HL-60 (cell line): ENCODE measurements at places on chromosomes 4 and X.

- no peak for DNase-seq
These were observed at the start of gene GRID2 for GRCh38 chr4:92303621-92304027. TSS of gene GRID2 (plus strand) at chr4:92303966.

- DNase-seq: no peak
These were observed 8.5 kb upstream of the ARMCX2 start for GRCh38 chrX:101668143-101668542.

- no peak for DNase-seq
These were observed 58.9 kb downstream of the PLAC1 start for GRCh38 chrX:134599184-134599914.

GRCh38 chr4:78691971-78692821 lies 84.0 kb upstream of the BMP2K start:
- peak; percentile 56 for DNase-seq

- DNase-seq: no peak
These were observed 114.6 kb downstream of the RBM47 start for GRCh38 chr4:40515037-40515397.

GRCh38 chr4:71230271-71231128 lies 108.3 kb upstream of the SLC4A4 start:
- DNase-seq: no peak

DNA sequence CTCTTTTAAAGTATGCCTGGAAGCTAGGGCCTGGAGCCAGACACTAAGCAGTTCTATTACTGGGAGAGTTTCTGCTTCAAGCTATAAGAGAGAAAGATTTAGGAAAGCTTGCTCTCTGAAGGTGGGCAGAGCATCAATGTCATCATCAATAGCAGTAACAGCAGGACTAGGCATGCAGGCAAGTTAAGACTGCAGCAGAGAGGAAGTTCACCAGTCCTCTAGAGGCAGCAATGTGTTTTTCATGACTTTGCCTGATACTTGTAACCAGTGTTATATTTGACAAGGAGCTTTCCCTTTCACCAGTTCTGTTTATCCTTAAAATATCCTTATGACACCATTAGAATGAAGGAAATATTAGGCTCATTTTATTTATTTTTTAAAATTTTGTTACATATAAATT lies 237.9 kb downstream of the KCTD8 start:
- no peak for DNase-seq

DNA sequence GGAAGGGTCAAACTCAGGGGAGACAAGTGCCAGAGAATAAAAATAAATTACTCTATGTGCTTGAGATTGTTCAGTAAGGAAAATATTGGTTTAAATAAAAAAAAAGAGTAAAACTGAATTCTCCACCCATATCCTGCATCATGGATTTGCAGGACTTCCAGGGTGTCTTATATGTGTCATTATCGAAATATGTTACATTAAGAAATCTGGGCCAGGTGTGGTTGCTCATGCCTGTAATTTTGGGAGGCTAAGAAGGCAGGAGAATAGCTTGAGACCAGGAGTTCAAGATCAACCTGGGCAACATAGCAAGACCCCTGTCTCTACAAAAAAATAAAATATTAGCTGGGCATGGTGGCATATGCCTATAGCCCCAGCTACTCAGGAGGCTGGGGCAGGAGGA lies 104.9 kb downstream of the PPP3CA start:
- DNase-seq: no peak

- DNase-seq: no peak
These were observed at the start of gene ODAM for GRCh38 chr4:70195425-70195824. TSS of gene ODAM (plus strand) at chr4:70195725. CDS start at chr4:70196544, 819 bp downstream.

GRCh38 chr4:113169368-113169767 lies 119.9 kb downstream of the ANK2 start:
- no peak for DNase-seq

DNA sequence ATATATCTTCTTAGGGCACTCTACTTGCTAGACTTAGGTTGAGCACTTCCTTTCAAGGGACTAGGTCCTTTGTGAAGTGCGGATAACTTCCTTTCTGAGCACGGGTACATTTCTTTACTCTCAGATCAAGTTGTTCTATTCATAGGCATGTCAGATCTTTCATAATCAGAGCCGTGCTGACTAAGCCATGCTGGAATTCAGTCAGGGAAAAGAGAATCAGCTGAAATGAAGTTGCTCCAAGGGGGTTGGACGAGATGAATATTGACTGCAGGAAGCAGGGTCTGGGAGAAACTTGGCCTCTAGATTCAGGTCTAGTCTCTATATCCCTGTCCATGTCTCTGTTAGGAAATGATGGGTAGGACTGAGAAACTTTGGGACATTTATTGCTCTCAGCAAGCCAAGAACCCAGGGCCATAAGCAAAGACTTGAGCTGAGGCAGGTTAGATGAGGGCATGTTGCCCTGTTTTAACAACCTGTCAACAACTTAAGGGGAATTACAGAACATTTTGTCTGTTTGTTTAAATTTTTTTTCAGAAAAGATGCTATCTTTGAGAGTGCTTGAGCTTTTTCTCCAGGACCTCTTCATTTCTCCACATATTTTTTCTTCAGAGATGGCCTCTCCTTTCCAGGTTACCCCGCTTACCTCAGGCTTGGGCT lies 28.3 kb downstream of the AREG start:
- no peak for DNase-seq

DNA sequence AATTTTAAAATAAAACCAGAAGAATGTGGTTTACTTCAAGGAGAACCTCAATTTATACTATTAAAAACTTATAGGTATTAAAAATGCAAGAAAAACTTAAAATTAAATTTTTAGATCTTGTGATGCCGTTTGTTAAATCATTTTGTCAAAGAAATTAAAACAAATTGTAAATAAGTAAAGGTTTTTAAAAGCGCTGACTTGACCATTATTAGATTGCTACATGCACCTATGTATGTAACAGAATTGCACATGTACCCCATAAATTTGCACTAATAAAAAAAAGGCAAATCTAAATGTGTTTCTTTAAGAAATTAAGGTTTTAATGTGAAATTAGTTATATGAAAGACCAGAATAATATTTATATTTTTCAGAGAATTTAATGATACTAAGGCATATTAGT lies 156.1 kb downstream of the LARP7 start:
- no peak for DNase-seq

DNA sequence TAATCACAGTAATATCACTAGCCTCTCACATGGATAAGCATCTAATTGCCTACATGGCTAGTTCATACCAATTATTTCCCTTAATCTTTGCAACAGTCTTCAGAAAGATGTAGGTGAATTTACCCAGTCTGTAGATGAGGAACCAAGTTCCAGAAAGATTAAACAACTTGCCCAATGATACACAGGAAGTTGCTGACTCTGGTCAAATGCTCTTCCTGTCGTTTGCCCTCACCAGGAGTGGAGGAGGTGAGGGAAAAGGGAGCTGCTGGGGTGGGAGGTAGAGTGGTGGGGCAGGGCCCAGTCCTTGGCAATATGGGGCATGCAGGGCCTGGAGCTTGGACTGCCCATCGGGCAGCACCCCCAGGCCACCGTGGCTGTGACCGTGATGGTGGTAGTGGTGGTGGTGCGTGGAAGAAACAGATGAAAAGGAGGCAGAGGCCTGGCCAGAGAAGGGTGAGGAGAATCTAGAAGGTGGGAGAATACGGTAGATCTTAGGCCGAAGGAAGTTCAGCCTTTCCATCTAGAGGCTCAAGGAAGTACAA lies 2.3 kb upstream of the KDM5C start:
- no peak for DNase-seq

- DNase-seq: no peak
These were observed 519 bp downstream of the SLC25A4 start for GRCh38 chr4:185143601-185143969.

GRCh38 chr4:102823897-102824296 lies 3.5 kb downstream of the UBE2D3 start:
- DNase-seq: no peak

- DNase-seq: no peak
These were observed 44.4 kb upstream of the STOX2 start for GRCh38 chr4:183860731-183861130.

GRCh38 chrX:102627640-102628039 lies 23.6 kb upstream of the GPRASP1 start:
- no peak for DNase-seq

GRCh38 chr4:153205757-153206156 lies 1.5 kb downstream of the TRIM2 start:
- DNase-seq: no peak

DNA sequence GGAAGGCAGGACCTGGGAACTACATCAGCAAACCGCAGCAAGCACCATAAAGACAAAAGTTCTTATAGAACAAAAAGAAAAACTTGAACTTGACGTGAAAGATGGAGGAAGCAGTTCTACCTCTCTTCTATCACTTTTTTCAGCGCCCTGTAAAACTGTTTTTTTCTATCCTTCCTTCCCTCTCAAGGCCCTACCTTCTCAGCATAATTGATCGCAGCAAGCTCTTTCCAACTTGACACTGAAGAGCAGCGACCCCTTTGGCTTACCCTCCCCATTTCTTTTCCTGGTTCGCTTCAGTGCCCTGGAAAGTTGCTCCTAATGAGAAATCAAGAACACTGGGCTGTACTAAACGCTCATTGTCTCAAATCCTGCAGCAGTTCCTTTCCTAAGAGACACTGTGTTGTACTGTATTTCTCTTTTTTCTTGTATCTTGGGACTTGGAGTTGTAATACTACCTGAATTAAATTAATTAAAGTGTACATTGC lies 150.6 kb upstream of the SLC4A4 start:
- DNase-seq: no peak

DNA sequence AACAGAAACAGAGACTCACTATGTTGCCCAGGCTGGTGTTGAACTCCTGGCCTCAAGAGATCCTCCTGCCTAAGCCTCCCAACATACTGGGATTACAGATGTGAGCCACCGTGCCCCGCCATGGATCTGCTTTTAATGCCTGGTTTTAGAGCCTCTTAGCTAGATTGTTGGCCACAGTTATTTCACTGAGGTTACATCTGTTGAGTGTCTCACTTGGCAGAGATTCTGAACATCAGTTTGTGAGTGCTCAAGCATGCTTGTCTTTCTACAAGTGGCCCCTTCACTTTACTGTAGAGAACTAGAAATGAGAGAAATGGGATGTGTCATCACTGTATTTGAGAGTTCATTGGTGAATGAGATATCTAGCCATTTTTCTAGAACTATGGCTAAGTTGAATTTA lies 218.5 kb downstream of the APBB2 start:
- no peak for DNase-seq

- no peak for DNase-seq
These were observed 13.1 kb downstream of the RBM10 start for GRCh38 chrX:47158131-47158530.

GRCh38 chrX:113929004-113929403 lies 654.9 kb upstream of the HTR2C start:
- DNase-seq: peak; percentile 33

DNA sequence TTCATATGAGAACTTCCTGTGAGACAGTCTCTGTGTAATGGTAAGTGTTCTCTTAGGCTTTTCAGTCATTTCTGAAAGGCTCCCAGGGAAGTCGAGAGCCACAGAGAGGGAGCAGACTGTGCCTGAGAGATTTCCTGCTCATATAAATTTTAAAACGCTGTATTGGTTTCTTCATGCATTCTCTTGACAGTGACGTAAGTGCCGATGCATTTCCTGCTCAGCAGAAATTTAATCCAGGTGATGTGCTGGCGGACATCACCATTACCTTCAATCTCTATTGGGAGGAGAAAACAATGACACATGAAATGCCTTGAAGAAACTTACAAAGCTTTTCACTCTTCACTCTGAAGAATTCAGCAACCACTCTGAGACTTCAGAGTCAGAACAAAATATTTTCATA lies 383.6 kb downstream of the BMPR1B start:
- no peak for DNase-seq

- no peak for DNase-seq
These were observed 43.8 kb upstream of the WDR1 start for GRCh38 chr4:10160281-10160856.

DNA sequence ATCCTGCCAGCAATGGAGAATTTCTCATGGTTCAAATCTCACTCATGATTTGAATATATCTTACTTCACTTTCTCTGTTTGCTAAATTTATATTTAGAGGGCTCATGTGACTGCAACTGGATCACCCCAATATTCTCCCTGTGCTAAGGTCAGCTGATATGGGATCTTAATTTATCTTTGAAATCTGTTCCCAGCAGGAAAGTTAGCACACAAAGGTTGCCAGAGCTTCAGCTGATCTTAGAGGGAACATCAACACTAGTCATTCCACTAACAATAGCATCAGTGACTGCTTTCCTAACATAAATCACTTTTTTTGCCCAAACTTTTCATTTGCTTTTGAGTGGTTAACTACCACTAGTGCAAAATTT lies 1270.0 kb downstream of the ARAP2 start:
- DNase-seq: no peak

- no peak for DNase-seq
These were observed 72.7 kb upstream of the IL15 start for GRCh38 chr4:141563723-141564122.

DNA sequence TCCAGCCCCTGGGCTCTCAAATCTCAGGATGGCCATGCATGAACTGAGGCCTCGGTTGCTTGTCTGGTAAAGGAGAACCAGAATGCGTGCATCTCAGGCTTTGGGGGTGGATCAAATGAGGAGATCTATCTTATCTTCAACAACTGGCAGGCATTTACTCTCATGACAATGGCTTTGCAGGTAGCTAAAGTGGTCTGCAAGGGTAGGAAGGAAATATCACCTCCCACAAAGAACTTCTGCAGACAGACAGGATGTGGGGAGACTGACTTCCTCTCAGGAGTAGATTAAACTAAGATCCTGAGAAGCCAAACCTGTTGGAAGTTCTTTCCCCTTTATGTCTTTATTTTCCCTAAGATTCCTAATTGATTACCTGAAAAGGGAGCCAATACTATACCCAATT lies 7.8 kb downstream of the LDB2 start:
- DNase-seq: no peak

- no peak for DNase-seq
These were observed 109.1 kb upstream of the MED14 start for GRCh38 chrX:40844471-40844870.

GRCh38 chr4:180860089-180860720 lies 1383.0 kb upstream of the TENM3 start:
- DNase-seq: no peak
